Body of pancreas (tissue), 4 donors: ENCODE measurements at places on chromosomes 5 and 9. TPM values are rescaled to one million over a fixed set of nuclear protein-coding genes. Genes with fewer than 3 reads are reported as not detected.

DNA sequence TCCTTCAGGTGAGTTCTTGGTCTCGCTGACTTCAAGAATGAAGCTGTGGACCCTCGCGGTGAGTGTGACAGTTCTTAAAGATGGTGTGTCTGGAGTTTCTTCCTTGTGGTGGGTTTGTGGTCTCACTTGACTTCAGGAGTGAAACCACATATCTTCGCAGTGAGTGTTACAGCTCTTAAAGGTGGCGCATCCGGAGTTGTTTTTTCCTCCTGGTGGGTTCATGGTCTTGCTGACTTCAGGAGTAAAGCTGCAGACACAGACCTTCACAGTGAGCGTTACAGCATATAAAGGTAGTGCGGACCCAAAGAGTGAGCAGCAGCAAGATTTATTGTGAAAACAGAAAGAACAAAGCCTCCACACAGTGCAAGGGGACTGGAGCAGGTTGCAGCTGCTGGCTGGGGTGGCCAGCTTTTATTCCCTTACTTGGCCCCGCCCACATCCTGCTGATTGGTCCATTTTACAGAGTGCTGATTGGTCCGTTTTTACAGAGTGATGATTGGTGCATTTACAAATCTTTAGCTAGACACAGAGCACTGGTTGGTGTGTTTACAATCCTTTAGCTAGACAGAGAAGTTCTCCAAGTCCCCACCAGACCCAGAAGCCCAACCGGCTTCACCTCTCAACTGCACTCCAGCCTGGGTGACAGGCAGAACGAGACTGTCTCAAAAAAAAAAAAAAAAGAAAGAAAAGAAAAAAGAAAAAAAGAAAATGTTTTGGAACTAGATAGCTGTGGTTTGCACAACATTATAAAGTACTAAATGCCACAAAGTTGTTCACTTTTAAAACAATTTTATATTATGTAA, 9.1 kb upstream of the ERMP1 start:
- DNase-seq: no peak

- DNase-seq: no peak
Observed at GRCh38 chr9:35033101-35033500, 39.3 kb downstream of the VCP start.

DNA sequence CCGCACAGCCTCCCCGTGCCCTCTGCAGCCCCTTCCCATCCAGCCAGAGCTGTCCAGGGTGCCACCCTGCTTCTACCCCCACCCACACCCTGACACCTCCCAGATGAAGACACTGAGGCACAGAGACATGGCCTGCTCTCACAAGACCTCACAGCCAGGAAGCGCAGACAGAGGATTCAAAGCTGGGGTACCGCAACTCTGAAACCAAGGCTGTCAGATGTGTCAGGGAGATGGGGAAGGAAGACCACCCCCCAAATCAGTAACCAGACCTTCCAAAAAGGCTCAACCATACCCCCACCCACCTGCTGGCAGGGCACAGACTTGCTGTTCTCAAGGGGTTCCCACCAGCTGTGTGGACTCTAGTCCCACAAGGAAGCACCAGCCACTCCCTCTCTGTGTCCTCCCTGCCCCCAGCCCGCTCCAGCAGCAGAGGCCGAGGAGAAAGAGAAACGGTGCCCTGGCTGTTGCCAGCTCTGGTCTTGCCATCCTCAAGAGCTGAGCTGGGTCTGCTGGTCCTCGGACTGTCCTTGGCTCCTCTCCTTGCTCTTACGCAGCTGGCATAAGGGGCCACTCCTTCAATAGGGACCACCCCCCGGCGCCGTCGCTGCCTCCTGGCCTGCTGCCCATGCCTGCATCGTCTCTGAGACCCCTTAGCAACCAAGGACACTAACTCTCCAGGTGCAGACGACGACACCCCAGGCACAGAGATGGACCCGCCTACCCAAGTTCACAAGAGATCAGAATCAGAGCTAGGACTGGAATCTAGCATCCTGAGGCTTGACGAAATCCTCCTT, 699 bp downstream of the AKNA start:
- DNase-seq: no peak

DNA sequence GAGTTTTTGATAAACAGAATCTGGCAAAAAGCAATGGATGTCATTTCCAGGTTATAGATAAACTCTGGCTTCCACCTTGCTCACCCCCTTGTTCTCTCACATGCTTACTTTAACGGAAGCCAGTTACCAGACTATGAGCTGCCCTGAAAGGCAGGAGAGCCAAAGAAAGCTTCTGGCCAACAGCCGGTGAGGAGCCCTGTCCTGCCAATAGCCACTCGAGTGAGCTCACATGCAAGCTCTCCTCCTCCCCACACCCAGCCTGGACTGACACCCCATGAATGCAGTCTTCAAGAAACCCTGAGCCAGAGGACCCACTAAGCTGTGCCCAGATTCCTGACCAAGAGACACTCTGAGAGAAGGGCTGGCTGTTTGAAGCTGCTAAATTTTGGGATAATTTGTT, 14.4 kb upstream of the SMIM15 start:
- no peak for DNase-seq

- no peak for DNase-seq
Observed at GRCh38 chr5:68533571-68534084, 318.1 kb downstream of the PIK3R1 start.

DNA sequence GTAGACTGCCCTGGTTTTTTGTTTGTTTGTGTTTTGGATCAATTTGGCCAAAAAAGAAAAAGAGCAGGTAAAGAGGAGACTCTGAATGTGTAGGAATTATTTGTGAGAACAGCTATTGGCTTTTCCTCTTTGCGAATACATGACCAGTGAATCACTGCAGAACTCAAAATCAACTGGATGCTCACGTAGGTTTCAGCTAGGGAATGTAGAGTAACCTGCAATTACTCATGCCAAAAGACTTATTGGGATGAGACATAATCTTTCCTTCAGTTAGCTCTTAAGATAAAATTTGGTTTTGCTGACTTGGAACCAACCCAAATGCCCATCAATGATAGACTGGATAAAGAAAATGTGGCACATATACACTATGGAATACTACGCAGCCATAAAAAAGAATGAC, 348.0 kb downstream of the NPR3 start:
- DNase-seq: no peak

- DNase-seq: peak; percentile 52
Observed at GRCh38 chr9:97900738-97901565, 21.3 kb downstream of the TRMO start.

GRCh38 chr9:92312887-92313623, 12.1 kb downstream of the NOL8 start:
- no peak for DNase-seq

DNA sequence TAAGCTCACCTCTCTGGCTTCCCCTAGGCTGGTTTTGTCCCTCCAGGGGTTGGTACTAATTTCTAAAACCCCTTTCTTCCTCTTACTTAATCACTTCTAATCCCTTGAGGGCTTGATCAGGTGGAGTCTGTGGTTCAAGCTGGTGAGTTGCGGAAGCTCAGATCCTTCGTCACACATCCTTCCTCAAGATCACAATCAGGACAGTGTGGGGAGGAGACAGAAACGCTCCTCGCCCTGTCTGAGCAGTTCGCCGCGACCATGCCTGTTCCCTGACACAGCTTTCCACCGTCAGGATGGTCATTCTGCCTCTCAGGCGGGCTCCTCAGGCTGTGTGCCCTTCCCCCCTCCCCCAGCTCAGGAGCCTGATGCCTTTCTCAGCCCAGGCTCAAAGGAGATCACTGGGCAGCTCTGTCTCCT, 24.3 kb downstream of the CPLX2 start:
- DNase-seq: no peak

- no peak for DNase-seq
Observed at GRCh38 chr9:20476912-20477521, 145.3 kb downstream of the MLLT3 start.

GRCh38 chr9:123401879-123402513, 46.0 kb downstream of the CRB2 start:
- no peak for DNase-seq

- no peak for DNase-seq
Observed at GRCh38 chr9:121500165-121500478, 478 bp upstream of the GGTA1 start.

- peak; percentile 77 for DNase-seq
Observed at GRCh38 chr9:114112778-114113584, 13.9 kb upstream of the KIF12 start.

- DNase-seq: no peak
Observed at GRCh38 chr5:124871303-124871702, 124.9 kb upstream of the ZNF608 start.

DNA sequence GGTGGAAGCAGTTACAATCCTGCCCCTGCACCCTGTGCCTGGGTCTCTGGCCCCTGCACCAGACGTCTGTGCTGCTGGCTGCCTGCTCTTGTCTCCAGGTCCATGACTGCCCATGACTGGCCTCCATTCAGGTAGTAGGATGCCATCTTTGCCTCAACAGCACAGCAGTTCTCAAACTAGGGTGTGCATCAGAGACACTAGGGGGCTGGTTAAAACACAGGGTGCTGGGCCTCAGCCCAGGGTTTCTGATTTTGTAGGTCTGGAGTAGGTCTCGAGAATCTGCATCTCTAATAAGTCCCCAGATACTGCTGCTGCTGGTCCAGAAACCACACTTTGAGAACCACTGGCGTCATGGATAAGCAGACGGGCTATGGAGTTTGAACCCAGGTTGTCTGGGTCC, 24.0 kb downstream of the COL15A1 start:
- no peak for DNase-seq

- DNase-seq: no peak
Observed at GRCh38 chr5:162288647-162289296, 221.2 kb downstream of the GABRG2 start.

The PCAT7 gene
- 0.78 TPM for total RNA-seq

The RFX3 gene
- total RNA-seq: 6.5 TPM

The FCN2 gene
- not detected for total RNA-seq

The SHISAL2B gene
- 0.99 TPM for total RNA-seq

The NKD2 gene
- 12.2 TPM for total RNA-seq

The BAAT gene
- total RNA-seq: 1.0 TPM

The LVRN gene
- total RNA-seq: 2.0 TPM

The PNPLA7 gene
- total RNA-seq: 27.7 TPM

The LAMC3 gene
- total RNA-seq: 16.8 TPM

The AMBP gene
- total RNA-seq: 307 TPM

The HSPB3 gene
- total RNA-seq: not detected

The NXNL2 gene
- 3.9 TPM for total RNA-seq
